Left renal cortex interstitium (tissue), 4 donors: ENCODE measurements at places on chromosomes 13 and 19. TPM values are rescaled to one million over a fixed set of nuclear protein-coding genes. Genes with fewer than 3 reads are reported as not detected.

The CFAP97D2 gene
- polyA plus RNA-seq = 9.4 TPM

The RDH8 gene
- not detected for polyA plus RNA-seq

The TEKTIP1 gene
- polyA plus RNA-seq = 8.6 TPM

The NAT14 gene
- polyA plus RNA-seq = 41.9 TPM

The PLEKHF1 gene
- polyA plus RNA-seq = 1.4 TPM

The USHBP1 gene
- 8.0 TPM for polyA plus RNA-seq

The SLC7A9 gene
- polyA plus RNA-seq = 12.7 TPM
